ENCODE measurements at places on chromosomes 2 and 18. TPM values are rescaled to one million over a fixed set of nuclear protein-coding genes. Genes with fewer than 3 reads are reported as not detected.

GRCh38 chr2:220748875-220749479 lies 823.1 kb downstream of the EPHA4 start:
- DNase-seq = no peak

DNA sequence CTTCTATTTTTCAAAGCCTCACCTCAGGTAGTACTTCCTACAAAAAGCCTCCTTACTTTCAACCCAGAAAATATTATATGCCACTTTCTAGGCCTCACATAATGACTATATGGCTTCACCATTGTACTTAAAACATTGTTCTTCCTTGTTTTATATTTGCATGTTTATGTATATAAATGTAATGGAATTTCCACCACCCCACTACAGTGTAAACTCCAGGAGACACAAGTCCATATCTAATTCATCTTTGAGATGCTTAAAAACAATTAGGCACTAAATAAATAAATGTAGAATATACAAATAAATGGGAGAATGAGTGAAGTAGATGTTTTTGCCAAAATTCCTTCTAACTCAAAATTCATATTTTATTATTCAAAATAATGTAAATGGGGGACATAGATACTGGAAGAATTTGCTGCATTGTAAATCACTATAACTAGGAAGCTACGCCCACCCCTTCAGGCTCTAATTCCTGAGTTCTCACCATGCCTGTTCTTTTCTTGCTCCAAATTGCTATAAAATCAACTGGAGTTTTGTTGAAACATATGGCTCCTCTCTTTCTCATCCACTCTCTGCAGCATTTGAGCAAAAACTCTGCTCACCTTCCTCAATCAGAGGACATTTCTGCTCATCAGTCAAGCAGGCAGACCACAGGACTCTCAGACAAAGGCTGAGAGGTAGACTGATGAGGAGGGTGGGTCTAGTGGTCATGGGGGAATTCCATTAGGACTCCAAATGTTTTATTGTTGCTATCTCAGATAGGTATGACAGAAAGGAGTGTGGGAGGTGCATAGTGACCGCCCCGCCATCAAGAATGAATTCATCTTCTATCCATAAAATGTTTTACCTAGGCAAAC lies 243.0 kb downstream of the HNMT start:
- no peak for DNase-seq

GRCh38 chr2:230956827-230957755 lies 32.0 kb upstream of the GPR55 start:
- peak; percentile 69 for DNase-seq

FTCDNL1 gene
- 1.4 TPM for total RNA-seq

DNA sequence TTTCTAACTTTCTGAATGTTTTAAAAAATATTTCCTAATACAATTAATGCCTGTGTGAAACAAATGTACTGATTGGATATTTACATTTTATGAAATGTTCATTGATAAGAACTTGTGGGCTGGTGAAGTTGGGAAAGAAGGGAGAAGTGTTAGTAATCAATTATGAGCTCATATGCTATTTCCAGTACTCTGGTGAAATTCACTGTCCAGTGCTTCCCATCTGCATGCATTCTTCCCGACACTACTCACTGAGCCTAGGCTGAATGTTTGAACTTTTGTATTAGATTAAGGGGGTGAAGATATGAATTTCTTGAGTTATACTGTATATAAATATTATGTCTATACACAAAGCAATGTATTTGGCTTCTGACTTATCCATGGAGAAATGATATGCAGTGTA lies 36.0 kb downstream of the SKA1 start:
- no peak for DNase-seq

PHOSPHO2 gene
- 7.4 TPM for total RNA-seq

GRCh38 chr18:61582202-61582710 lies 249.0 kb downstream of the CDH20 start:
- DNase-seq = no peak

CTAGE1 gene
- not detected for total RNA-seq

GRCh38 chr2:40303746-40304145 lies 148.1 kb downstream of the SLC8A1 start:
- no peak for DNase-seq
